ENCODE measurements at places on chromosomes 4 and X.
A peak's percentile ranks its signal among the peaks of the same experiment; 100 is the strongest.

- no peak for DNase-seq
Observed at GRCh38 chr4:147482281-147482680, 1.4 kb downstream of the EDNRA start.

DNA sequence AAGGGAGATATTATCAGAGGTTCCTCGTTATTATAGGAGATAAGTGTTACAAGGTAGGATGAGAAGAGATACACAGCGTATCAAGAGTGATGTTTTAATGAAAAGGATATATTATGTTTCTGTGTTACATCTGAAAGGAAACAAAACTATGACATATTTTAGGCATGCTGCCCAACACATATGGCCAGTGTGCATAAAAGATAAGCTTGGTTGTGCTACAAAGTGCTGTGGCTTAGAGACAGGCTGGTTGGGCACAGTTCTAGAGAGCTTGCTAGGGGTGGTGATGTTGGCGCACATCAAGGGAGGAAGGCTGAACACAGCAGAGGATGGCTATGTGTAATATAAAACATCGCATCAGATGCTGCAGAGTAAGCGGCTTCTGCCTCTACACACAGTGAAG lies 42.4 kb downstream of the TRAM1L1 start:
- DNase-seq = no peak

DNA sequence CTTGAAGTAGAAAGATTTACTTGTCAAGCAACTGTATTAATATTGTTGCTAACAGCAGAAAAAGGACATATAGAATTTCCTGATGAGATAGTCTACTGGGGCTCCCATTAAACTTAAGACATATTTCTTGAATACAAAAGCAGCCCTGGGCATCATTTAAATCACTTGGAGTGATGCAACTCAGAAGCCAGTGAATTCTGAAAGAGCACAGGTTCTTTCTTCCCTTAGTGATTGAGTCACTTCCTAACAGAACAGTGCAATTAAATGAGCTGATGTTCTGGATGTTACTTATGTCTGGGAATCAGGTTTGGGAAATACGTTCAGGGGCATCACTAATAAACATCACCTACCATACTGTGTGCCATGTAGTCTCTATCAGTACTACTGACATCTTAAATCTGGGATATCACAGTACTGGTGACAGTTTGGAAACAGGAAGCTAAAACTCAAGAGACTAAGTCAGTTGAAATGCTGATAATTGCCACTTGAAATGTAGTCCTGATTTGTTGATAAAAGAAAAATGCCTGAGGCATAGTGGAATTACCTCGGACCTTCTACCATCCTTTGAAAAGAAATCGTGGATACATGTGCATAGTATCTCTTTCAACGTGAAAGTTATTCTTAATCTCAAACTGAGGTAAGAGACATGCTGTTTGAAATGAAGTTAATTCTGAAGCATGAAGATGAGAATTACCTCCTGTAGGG lies 249.2 kb upstream of the GPRIN3 start:
- no peak for DNase-seq

- no peak for DNase-seq
Observed at GRCh38 chr4:47383829-47384427, 79.6 kb downstream of the COMMD8 start.

GRCh38 chr4:188485906-188486305 lies 346.7 kb downstream of the TRIML1 start:
- no peak for DNase-seq

DNA sequence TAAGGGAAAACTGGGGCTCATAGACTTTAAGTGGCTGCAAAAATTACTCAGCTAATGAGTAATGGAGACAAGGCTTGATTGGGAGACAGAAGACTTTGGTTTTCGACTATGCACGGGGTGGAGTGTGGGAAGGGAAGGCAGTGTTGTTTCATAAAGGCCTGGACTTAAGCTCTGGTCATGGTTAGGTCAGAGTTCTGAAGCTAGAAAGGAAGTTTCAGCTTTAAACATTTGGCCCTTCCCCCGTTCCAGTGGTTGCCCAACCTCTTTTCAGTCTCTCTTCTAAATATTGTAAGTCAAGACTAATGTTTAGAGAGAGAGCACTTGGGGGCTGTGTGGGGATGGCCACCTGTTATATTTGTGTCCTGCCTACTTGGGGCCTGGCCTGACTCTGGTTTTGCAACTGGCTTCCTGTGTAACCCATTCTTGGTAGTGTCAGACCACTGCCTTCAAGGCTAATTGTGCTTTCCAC lies 21.0 kb downstream of the MSN start:
- DNase-seq = no peak

GRCh38 chr4:138223231-138223910 lies 18.8 kb downstream of the SLC7A11 start:
- DNase-seq = no peak

GRCh38 chr4:23333946-23334878 lies 555.6 kb downstream of the PPARGC1A start:
- peak; percentile 13 for DNase-seq

DNA sequence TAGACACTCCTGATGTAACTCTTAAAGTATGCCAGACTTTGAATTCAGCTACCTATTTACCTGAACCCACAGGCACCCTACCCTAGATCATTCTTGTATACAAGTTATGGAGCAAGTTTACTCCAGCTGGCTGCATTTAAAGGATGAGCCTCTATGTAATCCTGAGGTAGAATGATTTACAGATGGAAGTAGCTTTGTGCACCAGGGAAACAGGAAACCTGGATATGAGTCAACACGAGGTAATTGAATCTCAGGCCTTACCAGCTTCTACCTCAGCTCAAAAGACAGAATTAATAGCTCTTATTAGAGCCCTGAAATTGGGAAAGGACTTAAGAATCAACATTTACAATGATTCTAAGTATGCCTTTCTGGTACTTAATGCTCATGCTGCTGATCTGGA lies 119.8 kb downstream of the AGTR2 start:
- DNase-seq = no peak

- DNase-seq = no peak
Observed at GRCh38 chrX:134502686-134503085, 42.7 kb downstream of the HPRT1 start.

DNA sequence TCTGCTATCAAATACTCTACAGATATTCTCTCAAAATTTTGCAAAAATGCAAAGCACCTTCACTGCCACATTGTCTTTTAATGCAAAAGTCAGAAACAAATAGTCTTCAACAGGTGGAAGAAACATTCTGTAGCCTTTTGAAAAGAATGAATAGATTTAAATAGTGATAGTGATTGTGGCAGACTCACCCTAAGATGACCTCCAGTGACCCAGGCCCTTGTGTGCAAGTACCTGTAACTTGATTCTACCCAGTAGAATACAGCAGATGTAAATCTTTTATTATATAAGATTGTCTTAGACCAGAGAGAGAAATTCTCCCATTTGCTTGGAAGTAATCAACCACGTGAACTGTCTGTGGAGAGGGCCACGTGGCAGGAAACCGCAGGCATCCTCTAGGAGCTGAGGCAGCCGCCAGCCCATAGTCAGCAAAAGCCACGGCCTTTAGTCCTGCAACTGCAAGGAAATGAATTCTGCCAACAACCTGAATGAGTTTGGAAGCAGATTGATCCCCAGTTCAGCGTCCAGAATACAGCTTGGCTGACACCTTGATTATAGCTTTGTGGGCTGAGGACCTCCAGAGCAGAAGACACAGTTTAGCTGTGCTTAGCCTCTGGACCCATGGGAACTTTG lies 272.5 kb downstream of the ARHGAP10 start:
- peak; percentile 26 for DNase-seq

DNA sequence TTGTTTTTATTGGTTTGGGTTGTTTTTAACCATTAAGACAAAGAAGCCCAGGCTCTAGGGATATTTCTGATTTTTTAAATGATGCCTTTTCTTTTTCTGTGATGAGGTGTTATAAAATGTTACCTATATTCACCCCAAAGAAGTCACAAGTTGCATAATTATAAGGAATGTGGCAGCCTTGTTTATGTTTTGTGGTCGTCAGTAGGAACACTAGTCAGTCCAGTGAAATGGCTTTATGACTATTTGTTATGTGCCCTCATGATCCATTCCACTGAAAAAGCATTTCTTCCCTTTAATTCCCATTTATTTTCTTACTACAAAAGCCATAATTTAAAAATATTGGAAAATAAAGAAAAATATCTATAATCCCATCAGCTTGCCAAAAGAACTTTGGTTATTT lies 34.4 kb downstream of the CC2D2A start:
- DNase-seq = no peak

GRCh38 chr4:932713-933070 lies 432 bp downstream of the TMEM175 start:
- DNase-seq = no peak

DNA sequence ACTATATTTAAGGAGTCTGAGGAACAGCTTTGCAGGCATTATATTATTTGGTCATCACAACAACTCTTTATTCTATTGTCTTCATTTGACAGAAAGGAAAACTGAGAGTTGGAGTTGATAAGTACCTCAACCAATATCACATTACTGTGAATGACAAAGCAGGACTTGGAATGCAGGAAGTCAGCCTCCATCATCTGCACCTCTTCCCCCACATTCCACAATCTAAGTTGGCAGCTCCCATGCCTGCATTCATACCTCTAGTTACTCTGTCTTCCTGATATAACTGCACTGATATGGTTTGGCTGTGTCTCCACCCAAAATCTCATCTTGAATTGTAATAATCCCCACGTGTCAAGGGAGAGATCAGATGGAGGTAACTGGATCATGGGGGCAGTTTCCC lies 356.7 kb downstream of the GALNTL6 start:
- no peak for DNase-seq

DNA sequence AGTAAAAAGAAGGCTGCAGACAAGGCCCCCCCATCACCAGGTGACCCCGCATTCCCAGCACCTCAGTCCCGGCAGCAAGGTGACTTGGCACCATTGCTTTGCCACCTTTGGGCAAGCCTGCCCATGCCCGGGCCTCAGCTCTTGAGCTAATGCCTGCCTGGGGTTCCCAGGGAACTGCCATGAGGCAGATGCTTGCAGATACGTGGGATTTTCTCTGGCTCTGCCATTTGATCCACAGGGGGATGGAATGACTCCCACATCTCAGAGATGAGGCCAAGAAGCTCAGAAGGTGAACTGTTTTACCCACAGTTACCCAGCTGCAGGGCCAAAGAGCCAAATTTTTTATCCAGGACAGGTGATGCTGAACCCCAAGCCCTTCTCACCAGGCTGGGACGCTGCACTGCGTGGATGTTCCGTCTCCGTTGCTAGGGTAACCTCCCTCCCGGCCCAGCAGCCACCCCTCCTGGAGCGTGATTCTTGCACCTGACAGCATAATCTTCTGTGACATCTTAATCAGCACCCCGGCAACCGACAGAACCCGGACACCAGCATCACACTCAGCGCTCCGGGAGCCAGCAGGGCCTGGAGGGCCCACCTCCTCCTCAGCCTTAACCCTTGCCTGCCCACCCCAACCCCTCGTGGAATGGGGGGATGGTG lies 15.7 kb upstream of the MSX1 start:
- no peak for DNase-seq

DNA sequence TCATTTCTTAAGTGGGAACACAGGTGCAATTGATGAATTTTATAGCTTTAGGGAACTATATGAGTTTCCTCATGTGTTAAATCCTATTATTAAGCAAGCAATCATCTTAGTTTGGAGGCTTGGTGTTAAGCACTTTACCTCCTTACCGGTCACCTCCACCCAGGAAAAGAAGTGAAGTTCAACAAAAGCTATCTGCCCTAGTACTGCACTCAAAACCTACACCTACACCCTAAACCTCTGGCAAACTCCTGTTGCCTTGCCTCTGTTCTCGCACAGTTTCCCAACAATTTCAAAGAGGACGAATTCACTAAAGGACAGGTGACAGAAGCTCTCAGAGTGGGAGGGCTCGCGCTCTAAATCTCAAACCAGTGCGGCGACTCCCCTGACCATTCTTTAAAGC lies 85.7 kb upstream of the TENT5D start:
- no peak for DNase-seq

- DNase-seq = no peak
Observed at GRCh38 chrX:2457289-2458133, 43.3 kb downstream of the DHRSX start.

DNA sequence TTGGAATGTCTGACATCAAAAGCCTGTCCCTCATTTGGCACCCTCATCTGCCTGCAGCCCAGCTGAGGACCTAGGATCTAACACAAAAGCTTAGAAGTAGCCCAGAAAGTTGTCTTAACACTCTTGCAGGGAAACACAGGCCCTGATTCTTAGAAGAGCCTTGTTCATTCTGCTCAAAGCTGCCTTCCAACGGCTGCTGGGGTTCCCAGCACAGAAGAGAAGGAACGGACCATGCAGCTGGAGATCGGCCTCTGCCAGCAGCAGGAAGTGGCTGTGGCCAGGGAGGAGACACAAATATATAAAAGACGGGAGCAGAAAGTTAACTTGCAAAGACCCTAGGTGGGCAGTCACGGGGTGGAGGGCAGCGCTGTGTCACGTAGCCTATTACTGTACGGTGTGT lies 20.4 kb downstream of the PRPS2 start:
- DNase-seq = no peak

GRCh38 chr4:29423836-29424721 lies 1296.1 kb upstream of the PCDH7 start:
- no peak for DNase-seq

- DNase-seq = no peak
Observed at GRCh38 chrX:48696909-48697727, 584 bp downstream of the SUV39H1 start.

DNA sequence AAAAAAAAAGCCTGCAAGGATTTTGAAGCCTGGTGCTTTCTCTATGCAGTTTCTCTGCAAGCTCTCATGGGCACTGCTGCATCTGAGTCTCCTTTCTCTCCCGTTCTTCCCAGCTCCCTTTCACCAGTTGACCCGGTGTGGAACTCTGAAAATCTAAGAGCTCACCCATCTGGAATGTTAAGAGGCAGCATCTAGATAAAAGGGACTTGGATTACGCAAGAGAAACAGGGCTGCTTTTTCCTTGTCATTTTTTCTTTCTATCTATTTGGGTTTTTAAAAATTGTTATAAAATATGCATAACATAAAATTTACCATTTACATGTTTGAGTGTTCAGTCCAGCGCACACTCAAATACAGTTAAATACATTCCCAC lies 95.2 kb upstream of the RPS6KA3 start:
- DNase-seq = no peak

- no peak for DNase-seq
Observed at GRCh38 chrX:10177601-10178000, 20.8 kb downstream of the CLCN4 start.

GRCh38 chr4:129345609-129346008 lies 249.7 kb downstream of the C4orf33 start:
- DNase-seq = no peak

GRCh38 chr4:33831442-33832066 lies 2412.8 kb downstream of the ARAP2 start:
- DNase-seq = no peak

GRCh38 chr4:98423009-98423408 lies 161.8 kb downstream of the RAP1GDS1 start:
- no peak for DNase-seq

DNA sequence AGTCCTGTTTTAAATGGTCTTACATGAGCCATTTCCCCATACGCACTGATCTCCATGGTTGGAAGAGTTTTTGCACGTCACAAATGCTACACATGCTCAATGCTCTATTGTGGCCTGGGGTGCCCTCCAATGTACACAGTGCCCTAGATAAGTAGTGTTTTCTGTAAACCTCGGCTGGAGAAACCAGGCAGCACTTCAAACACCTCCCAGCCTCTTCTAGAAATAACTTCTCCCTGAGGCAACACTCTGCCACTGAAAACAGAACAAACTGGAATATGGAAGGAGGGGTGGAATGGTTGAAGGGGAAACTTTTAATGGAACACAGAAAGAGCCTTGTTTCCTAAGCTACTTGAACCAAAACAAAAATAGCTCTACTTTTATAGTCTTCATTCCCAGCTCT lies 123.9 kb upstream of the CBR4 start:
- DNase-seq = peak; percentile 77
